ENCODE measurements at places on chromosomes 6 and 20.

DNA sequence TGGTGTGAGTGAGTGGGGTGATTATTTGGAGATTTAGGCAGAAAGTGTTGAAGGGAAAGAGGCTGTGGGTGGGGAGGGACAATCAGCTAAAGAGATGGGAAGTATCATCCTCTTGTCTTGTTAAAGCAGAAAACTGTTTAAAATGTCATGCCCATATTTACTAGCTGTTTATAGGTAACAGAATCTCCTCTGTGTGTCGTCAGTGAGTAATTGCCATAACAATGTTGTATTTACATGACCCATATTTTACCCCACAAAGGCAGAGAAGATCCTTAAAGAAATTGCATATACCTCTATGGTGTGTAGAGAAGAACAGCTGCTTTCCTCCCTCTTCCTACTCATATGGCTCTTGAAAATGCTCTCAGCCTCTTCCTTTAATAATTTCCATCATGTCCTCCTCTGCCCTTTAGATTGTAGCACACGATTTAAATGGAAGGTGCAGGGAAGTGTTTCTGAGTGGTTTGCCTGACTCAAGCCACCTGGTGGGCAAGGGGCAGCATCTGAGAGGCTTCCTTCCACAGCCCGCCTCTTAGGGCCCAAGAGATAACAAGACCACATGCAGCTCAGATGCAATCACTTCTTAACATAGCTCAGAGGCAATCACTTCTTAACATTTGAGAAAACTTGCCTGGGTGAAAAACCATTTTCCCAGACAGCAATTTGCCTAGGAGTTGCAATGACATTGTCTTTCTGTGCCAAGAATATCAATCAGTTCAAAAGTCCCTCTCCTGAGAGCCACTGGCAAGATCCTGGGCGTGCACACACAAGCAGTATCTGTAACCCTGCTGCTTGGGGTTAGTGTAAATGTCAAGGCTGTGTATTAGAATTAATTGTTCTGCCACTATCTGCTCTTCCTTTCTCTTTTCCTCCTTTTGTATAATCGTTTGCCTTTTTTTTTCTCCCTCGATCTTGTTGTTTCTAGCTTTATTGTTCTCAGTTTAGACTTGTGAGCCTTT lies 44.1 kb upstream of the EDN1 start:
- DNase-seq = no peak

- no peak for DNase-seq
Measured at GRCh38 chr6:31768363-31769257, 6.2 kb downstream of the SAPCD1 start.

GRCh38 chr6:4747588-4747987 lies 28.6 kb upstream of the CDYL start:
- no peak for DNase-seq

- DNase-seq = peak; percentile 53
Measured at GRCh38 chr20:46683939-46684750, 5.1 kb downstream of the TP53RK start.

GRCh38 chr6:170030821-170031471 lies 259.9 kb downstream of the DLL1 start:
- DNase-seq = no peak

GRCh38 chr20:42123981-42124473 lies 505.9 kb upstream of the CHD6 start:
- DNase-seq = no peak

DNA sequence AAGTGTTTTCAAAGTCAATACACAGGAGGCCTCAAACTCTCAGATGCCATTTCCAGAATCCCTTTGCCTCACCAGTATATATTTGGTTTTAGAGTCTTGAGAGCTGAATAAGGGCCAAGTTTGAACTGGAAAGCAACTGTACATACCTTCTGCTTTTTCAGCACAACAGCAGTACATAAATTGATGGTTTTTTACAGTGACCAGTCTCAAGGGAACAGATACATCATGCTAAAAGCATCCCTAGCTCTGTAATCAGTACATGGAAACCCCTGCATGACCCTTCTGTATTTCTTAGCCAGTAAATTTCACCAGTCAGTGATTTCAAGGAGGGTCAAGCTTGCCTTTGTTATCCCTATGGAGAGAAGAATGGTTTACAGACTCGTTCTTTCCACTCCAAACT lies 40.6 kb upstream of the ECHDC1 start:
- no peak for DNase-seq

- DNase-seq = no peak
Measured at GRCh38 chr6:88089708-88090107, 42.1 kb downstream of the SPACA1 start.

DNA sequence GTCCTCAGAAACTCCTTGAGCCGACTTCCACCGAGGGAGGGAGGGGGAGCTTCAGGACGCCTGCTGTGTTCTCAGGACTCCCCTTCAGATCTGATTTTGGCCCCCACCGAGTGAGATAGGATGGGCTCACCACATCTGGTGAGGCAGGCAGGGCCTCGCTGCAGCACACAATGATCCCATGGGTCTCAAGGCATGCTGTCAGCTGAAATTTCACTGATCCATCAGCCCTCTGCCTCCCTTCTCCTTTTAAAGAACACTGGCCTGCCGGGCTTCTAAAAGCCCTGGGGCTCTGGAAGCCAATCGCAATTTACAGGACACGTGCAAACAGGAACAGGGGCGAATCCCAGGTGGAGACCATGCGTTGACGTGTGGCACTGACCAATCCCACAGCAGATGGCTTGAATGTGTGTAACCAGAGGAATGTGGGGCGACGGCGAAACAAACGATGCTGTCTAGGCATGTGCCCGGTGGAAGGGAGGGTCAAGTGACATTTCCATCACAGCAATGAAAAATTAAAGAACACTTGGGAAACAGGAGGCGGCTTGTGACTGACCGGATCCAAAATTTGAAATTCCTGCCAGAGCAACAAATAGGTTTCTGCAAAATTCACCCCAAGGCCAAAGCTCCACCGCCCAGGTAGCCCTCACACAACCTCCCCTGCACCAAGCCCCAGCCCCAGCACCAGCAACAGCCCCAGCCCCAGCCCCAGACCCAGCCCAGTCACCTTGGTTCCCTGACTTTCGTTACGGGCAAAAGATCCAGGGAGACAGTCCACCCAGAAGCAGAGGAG lies 167.1 kb upstream of the ZNF337 start:
- no peak for DNase-seq

Measured in colonic mucosa (tissue), 4 donors.